ENCODE measurements at places on chromosomes 6 and 20. TPM values are rescaled to one million over a fixed set of nuclear protein-coding genes. Genes with fewer than 3 reads are reported as not detected.

Gene ARMH2
- not detected for polyA plus RNA-seq

Gene OR2B6
- polyA plus RNA-seq: not detected

Gene OR2J3
- not detected for polyA plus RNA-seq

Gene NMBR
- polyA plus RNA-seq: 0.25 TPM

Gene EBF4
- 31.4 TPM for polyA plus RNA-seq

Gene TSPYL4
- 63.1 TPM for polyA plus RNA-seq

Gene LY86
- 1.1 TPM for polyA plus RNA-seq

Gene MOG
- polyA plus RNA-seq: not detected
